ENCODE measurements at places on chromosomes 4 and X.

DNA sequence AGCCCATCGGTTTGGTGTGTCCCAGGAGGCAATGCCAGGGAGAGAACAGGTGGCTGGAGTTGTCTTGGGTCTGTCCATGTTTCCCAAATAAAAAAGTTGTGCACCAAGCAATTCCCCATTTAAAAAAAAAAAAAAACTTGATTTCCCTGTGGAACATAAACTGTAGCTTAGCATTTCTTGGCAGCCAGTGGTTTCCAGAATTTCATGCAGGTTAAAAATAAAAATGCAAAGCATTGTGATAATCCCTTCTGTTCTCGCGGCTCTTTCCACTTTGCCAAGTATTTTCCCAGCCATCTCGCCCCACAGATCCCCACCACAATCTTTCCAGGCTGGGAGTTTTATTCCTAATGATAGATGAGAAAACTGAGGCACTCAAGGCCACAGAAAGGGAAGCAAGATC is 51.4 kb upstream of the MSX1 start:
- DNase-seq, result no peak

DNA sequence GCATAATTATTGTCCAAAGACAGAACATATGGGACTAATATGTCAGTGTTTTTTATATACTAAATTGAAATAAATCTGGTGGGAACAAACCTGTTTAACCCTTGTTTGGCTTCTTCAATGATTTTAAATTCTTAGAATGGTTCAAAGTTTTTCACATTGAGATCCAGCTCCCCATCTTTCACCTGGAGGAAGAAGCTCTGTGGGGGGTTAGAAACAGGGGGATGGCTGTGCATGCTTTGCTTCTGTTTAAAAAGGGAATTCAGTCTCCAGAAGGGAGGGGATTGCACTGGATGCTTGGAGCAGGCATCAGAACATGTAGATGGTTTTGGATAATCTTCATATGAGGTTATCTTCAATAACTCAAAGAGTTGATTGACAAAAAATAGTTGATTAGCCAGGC is 72.1 kb downstream of the GALNT7 start:
- DNase-seq, result no peak

DNA sequence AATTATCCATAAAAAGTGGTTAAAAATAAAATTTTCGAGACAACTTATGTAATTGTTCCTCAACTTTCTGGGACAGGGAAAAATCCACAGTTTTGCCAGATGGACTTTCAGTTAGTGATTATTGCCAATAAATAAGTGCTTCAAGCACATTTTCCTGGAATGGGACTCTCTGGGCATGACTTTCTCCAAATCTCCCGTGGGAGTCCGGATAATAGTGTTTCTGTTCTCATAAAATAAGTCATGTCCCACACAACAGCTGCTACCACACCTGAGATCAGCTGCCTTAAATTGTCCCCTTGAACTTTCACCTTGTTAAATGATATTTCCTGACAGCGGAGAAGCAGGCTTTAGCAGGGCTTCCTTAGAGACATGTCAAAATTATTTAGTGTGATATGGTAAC is 133.4 kb upstream of the NAP1L5 start:
- DNase-seq, result no peak

DNA sequence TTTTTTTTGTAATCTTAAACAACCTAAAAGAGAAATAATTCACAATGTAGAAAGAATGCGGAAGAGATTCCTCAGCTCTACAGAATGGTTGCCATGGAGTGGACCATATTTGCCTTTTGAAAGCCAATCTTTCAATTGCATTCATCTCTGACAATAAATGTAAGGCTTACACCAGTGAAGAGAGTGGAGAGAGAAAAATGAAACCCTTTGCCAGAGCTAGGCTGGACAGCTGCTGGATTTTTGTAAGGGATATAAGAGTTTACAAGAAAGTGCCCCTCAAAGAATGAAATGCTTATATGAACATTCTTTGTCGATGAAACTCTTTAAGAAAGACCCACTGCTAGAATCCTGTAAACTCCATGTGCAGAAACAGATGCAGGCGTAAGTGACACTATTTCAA is 66.0 kb upstream of the FAT1 start:
- peak; percentile 47 for DNase-seq

DNA sequence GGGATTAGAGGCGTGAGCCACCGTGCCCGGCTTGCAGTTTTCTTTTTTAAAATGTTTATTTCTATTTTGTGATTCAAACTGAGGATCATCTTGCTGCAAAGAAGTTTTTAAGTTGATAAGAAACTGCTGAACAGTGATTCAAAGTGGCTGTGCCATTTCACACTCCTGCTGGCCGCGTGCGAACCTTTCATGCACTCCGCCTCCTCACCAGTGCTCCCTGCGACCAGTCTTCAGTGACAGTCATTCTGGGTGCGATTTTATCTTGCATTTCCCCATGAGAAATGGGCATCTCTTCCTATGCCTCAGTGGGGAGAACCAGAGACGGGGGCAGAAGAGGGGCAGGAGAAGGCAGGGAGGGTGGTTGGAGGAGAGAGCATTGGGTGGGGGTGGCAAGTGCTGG is 21.4 kb downstream of the TMEM187 start:
- no peak for DNase-seq

GRCh38 chr4:76722838-76723237 is 175.1 kb downstream of the SOWAHB start:
- no peak for DNase-seq

DNA sequence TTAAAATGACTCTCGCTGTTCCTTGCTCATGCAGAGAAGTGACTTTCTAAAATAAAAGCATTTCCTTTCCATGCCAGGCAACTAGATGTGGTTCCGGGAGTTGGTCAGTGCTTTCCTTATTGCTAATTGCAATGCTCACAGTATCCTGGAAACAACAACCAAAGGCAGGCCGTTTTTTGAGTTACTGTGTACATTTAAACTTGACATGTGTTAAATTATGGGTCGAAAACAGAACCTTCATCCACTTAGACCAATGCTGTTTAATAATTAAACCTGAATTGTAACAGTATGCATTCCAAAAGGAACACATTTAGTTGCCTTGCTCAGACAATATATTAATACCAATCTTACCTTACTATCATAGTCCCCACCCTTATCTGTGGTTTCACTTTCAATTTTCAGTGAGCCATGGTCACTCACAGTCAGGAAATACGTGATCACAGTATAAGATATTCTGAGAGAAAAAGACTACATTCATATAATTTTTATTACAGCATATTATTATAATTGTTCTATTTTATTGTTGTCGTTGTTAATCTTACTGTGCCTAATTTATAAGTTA is 102.6 kb downstream of the HS6ST2 start:
- DNase-seq, result no peak

GRCh38 chr4:109671350-109671749 is 31.9 kb downstream of the CASP6 start:
- no peak for DNase-seq

GRCh38 chrX:74540635-74541249 is 73.7 kb downstream of the RLIM start:
- peak; percentile 9 for DNase-seq

GRCh38 chr4:15020502-15021286 is 18.4 kb downstream of the CPEB2 start:
- no peak for DNase-seq

DNA sequence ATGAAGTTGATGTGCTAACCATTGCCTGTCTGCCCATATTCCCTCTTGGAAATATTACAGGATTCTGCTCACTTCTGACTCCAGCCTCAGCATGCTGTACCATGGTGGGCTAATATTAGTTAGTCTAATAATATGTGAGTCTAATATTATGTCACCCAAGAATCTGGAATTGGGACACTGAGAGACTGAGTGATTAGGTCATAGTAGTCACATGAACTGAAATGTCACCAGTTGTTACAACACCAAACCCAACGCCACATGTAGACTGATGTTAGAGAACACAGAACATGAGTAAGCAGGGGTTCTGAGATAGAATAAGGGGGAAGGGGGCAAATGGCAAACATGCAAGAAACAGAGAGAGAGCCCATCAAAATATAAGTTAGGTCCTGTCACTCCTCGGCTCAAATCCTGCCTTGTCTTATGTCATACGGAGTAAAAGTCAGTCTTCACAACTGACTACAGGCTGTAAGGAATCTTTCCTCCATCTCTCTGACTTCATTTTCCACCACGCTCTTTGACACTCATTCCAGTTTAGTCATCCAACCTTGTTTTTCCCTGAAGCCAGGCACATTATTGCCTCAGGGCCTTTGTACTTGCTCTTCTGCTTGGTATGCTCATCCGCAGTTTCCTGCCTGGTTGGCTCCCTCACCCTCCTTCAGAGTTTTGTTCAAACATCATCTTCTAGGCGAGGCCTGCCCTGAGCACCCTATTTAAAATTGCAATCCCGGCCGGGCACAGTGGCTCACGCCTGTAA is 9.6 kb upstream of the SLAIN2 start:
- peak; percentile 45 for DNase-seq

DNA sequence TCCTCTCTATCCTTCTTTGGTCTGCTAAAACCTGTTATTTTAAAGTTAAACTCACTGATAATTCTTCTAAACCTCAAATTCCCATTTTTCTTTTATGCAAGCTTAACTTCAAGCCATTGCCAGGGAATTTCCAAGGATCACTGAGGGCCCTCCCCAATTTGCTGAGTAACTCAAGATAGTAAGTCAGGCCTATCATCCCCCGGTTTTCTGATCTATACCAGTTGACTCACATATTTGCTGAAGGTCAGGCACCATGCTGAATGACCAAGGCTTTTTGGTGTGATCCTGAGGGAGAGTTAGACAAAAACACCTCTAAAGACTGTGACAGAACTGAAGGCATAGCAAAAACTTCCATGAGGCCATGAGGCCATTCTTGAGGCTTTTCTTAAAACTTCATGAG is 1301.9 kb downstream of the PCDH7 start:
- peak; percentile 15 for DNase-seq

- DNase-seq, result no peak
These were observed 639 bp upstream of the MTM1 start for GRCh38 chrX:150567645-150568319.

- no peak for DNase-seq
These were observed 586.1 kb upstream of the PITX2 start for GRCh38 chr4:111208970-111209369.

GRCh38 chr4:178633263-178633662 is 1191.0 kb upstream of the AGA start:
- DNase-seq, result no peak

- no peak for DNase-seq
These were observed 1.2 kb downstream of the GPC3 start for GRCh38 chrX:133983974-133984845.

DNA sequence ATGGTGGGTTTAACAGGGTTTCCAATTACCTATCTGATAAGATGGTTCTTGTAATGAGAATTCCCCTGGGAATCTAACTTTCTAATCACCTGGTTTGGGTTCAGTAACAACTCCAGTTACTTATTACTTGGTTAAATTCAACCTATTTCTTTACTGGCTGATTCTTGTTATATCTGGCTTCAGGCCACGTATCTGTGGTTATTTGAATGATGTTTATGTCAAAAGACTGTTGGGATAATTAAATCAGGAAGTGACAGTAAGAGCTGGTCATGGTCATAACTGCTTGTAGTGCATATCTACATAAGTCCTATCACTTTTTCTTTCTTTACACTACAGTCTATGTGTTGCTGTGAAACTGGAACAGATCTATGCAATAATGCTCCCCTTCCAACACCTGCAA is 108.1 kb downstream of the MID1 start:
- DNase-seq, result no peak

- no peak for DNase-seq
These were observed 31.6 kb upstream of the NSG1 start for GRCh38 chr4:4355302-4355701.

DNA sequence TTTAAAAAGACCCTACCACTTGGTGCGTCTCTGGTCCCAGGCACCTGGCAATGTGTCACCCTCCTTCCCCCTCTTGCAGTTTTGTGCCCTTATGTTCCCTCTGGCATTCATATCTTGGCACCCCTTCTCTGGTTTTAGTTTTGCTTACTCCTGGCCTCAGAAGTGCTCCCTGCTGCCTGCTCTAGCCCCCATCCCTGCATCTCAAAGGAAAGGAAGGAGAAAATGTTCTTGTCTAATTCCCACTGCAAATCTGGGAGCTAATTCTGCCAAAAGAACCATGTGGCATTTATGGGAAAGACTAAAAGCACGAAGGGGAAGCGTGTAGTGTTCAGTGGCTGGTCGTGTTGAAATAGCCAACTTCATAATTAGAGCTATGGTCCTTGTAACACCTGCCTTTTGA is 340.1 kb upstream of the RPS6KA3 start:
- DNase-seq, result no peak

GRCh38 chr4:26030260-26030667 is 116.2 kb downstream of the SMIM20 start:
- DNase-seq, result no peak

- no peak for DNase-seq
These were observed 29.6 kb downstream of the TEX11 start for GRCh38 chrX:70878902-70879301.

GRCh38 chrX:121569609-121570008 is 522.2 kb downstream of the GLUD2 start:
- no peak for DNase-seq

- DNase-seq, result no peak
These were observed 340.8 kb upstream of the KLF3 start for GRCh38 chr4:38323141-38323641.
